ENCODE measurements at places on chromosomes 3 and 15. TPM values are rescaled to one million over a fixed set of nuclear protein-coding genes. Genes with fewer than 3 reads are reported as not detected.

GNAT1 gene
- not detected for total RNA-seq

ACP3 gene
- total RNA-seq = 2.1 TPM

MST1R gene
- total RNA-seq = 131 TPM

CKMT1A gene
- total RNA-seq = 65.4 TPM

VIPR1 gene
- total RNA-seq = 91.7 TPM

PIF1 gene
- 6.0 TPM for total RNA-seq

DUOXA2 gene
- total RNA-seq = 87.1 TPM

PTPN23 gene
- total RNA-seq = 58.2 TPM

CYP8B1 gene
- total RNA-seq = 2.8 TPM
